ENCODE measurements at places on chromosomes 5 and 9.

DNA sequence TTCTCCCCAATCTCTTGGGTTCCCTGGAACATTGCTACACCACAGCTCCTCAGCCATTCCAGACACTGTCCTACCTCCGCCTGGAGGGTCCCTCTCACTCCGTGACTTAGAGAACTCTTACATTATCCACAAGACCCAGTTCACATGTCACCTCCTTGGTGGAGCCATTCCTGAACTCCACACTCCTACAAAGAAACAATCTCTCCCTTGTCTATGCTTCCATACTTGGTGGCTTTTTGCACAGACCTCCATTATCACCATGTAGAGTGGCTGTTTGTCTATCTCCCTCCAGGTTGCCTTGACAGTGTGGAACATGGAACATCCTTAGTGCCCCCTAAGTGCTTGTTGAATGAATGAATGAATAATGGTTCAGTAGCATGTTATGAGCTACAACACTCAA, 105.9 kb downstream of the PAX5 start:
- no peak for DNase-seq

- DNase-seq, result no peak
These were observed 2.6 kb downstream of the HDAC3 start for GRCh38 chr5:141633871-141634561.

- no peak for DNase-seq
These were observed 56.6 kb upstream of the SPTLC1 start for GRCh38 chr9:92171822-92172221.

DNA sequence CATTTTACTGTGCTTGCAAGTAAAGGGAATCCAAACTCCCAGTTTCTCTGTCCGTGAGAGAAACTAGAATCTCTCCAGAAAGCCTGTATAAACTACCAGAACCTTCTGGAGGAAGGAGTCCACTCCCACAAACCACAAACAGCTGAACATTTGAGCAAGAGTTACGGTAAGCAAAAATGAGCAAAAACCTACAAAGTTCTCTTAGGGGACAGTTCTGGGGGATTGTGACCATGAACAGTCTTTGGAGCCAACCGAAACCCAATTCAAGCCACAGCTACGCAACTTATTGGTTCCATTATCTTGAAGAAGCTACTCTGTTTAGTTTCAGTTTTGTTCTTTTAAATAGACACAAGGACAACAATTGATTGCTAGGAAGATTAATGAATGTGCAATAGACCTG, 330.6 kb downstream of the ASTN2 start:
- DNase-seq, result no peak

GRCh38 chr5:78738693-78739300, 90.2 kb upstream of the LHFPL2 start:
- DNase-seq, result no peak

DNA sequence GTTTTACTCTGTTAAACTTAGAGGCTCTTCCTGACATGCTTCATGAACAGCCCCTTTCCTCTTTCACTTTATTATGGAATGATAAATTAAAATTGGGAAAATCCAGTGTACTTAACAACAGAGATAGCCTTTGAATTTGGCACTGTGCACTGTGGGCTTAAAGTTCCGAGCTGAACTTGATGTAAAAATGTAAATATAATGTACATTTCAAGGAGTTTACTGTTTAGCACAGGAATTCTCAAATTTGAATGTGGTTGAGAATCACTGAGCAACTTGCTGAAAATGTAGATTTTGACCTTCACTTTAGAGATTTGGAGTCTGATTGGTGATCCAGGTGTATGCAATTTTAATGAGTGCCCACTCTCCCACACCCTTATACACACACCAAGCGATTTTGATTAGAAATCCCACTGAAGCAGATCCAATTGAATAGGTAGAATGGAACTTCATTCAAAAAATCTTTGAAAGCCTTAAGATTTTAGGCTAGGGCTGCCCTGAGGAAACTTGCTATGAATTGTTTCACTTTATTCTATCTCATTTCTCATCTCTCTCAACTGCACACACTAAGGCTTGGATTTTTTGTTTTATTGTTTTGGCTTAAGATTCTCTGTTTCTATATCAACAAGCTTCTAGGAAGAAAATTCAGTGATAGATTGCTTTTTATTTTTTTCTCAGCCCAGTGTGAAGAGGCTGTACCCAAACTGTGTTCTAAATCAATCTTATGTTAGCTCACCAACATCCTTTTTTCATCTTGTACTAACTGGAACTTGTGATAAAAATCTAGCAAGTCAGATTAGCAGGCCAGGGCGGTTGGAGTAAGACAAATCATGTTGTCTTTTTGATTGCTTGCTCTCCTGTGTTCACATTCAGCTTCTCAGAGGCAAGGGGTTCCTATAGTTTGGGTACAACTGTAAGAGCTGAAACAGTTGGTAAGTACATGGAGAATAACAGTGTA, 22.9 kb downstream of the NUDT12 start:
- no peak for DNase-seq

DNA sequence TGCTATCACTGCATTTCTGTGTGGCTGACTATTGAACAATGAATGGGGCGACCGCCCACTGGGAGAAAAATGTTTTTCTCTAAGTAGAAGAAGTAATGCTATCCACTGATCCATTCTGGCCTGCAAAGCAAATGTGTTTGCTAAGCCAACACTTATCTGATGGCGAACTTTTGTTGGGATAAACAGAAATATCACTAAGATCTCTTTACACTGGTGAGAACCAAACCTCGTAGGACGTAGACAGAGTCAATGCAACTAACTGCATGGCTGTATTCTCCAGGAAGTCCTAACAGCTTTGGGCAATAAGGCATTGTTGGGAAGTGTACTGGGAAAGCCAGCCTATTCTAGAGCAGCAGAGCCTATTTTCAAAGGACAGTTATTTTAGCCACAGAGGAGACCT, 77.7 kb downstream of the ANKH start:
- DNase-seq, result no peak

- DNase-seq, result no peak
These were observed 384.8 kb upstream of the PCSK5 start for GRCh38 chr9:75505654-75506053.

DNA sequence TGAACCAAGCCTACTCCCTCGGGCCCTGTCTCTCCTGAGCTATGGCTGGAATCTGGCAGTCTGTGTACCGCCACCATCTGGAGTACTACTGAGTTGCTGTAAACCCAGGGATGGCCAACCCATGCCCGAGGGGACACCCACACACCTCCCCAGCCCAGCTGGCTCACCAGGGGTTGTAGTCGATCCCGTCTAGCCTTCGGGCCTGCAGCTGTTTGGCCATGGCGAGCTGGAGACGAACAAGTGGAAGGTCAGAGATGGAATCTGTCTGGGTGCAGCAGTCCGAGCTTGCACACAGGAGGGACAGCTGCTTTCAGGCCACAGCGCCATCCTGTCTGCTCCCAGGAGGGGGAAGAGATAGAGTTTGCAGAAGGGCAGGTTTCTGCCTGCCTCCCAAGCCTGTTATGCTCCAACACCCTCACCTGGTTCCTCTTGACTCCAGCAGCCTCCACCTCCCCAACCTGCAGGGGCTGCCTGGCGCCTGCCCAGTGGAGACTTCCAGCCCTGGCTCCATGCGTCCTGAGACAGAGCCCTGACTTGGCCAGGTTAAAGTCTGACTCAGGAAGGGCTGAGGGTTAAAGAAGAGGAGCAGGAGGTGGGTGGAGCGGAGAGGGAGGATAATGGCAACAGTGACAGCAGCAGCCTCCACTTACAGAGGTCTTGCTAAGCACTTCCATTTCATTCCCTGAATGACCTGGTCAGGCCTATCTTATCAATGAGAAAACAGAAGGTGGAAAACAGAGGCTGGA, 15.8 kb upstream of the SPOUT1 start:
- DNase-seq, result no peak

- DNase-seq, result no peak
These were observed 105.7 kb upstream of the MEGF10 start for GRCh38 chr5:127184851-127185250.

- no peak for DNase-seq
These were observed 16.0 kb downstream of the ZNF462 start for GRCh38 chr9:106878934-106879333.

GRCh38 chr9:68672215-68672614, 32.8 kb upstream of the PIP5K1B start:
- no peak for DNase-seq

GRCh38 chr9:14393418-14393817, 79.5 kb upstream of the NFIB start:
- no peak for DNase-seq

DNA sequence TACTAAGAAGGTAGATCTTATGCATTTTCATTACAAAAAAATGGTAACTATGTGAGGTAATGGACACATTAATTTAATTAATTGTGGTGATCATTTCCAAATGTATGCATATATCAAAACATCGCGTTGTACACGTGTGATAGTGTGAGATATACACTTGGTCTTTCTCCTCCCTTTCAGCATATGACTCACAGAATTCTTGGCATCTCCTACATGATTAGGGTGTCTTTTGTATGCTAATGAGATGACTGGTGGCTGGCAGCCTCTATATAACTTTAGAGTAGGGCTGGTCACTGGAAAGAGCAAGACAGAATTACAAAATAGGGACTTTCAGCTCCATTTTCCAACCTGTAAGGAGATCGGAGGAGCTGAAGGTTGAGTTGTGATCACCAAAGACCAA, 1167.6 kb downstream of the CDH12 start:
- DNase-seq, result no peak
